ENCODE measurements at places on chromosomes 1 and 21.
A peak's percentile ranks its signal among the peaks of the same experiment; 100 is the strongest.

DNA sequence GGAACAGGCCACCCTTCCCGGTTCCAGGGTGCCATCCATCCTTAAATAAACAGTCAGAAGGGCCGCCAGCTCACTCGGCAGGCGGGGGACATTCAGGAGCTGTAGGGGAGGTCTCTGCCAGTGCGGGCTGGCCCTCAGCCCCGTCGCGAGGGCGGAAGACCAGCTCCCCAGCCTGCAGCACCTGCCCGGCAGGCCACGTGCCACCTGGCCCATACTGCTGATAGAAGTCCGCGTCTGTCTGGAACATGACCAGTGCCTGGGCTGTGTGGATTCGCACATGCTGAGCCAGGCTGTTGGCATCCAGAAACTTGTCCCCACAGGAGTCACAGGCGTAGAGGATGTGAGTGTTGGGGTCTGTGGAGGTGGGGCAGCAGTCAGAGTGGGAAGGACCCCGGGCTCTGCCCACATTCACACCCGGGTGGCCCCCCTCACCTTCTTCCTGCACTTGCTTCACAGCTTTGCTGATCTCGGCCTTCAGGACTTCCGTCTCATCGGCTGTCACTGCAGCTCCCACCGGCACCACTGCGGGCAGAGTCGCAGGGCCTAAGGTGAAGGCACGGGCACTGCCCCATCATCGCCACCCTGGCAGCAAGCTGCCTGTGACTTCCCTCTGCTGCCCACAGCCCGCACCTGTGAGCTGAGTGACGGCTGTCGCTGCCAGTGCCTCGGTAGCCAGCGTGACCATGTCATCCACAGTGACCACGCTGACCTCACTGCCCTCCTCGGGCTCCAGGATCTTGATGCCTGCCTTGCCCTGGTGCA, 33.8 kb downstream of the ZBTB17 start:
- no peak for DNase-seq

DNA sequence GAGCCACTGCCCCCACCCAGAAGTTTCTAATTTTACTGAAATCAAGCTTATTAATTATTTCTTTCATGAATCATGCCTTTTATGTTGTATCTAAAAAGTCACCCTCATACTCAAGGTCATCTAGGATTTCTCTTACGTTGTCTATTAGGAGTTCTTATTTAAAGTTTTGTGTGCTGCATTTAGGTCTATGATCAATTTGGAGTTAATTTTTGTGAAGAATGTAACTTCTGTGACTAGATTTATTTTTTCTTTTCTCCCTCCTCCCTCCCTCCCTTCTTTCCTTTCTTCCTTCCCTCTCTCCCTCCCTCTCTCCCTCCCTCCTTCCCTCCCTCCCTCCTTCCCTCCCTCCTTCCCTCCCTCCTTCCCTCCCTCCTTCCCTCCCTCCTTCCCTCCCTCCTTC, 317.6 kb downstream of the PLA2G4A start:
- no peak for DNase-seq

DNA sequence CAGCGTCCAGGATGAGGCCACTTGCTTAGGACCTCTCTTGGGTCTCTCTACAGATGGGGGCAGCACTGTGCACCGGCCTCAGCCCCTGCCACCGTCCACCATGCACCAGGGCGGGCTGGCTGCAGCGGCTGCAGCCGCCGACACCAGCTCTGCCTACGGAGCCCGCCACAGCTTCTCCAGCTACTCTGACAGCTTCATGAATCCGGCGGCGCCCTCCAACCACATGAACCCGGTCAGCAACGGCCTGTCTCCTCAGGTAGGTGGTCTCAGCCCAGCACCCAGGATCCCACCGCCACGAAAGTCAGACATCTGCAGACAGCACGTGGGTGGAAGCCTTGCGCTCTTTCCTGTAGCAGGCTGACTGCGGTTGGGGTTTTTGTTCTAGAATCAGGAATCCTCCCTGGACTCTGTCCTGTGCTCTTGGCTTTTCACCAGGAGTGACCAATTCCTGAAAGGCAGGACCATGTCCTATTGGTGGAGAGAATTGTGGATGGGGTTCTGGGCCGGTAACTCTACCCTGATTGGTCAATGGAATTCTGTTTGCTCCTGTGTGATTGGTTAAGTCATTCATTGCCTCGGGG, 72.5 kb downstream of the PAX7 start:
- no peak for DNase-seq

DNA sequence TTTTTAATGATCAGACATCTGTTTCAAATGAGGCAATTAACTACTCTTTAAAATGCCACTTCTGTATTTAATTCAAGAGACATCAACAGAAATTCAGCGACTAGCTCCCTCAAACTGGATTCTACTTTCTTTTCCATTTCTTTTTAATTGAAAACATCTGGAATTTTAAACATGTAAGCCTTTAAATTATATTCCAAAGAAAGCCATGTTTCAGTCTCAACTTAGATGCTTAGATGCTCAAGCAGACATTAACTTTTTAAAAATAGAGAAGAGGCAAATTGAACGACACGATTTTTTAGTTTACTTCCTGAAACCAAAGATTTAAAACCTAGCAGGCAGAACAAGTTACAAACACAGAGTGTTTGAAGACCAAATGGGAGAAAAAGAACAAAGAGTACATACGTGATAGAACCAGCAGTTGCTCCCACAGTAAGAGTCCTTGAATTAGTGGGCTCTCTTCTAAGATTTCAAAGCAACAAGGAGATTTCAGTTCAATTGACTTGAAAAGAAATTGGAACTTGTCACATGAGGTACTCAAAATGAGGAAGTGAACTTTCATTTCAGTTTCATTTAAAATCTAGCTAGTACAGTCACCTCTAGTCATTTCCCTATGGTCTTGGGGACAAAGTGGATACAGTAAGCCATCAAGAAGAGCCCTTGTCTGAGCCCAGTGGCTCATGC, at the start of gene CTSS:
CTSS (minus strand) TSS at position 483 of the 681 bp plus-strand sequence. CDS start 1,015 bp downstream, outside the sequence.
- no peak for DNase-seq

DNA sequence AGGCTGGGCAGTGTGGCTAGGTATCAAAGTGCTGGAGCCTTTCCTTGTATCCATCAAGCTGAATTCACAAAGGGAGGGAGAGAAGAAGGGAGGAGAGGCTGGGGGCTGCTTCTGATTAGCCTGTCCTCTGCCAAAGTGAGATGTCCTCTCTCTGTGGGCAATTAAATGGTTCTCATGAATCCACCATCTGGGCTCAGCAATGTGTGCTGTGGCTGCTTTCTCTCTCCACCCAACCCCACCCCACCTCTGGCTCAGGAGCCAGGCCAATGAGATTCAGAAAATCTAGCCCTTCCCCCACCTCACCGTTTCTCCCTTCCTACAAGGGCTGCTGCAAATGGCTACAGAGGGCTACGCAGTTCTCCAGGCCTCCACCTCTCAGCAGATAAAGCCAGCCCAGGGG, 154.6 kb downstream of the TENT5C start:
- DNase-seq = no peak

- DNase-seq = no peak
These were observed at the start of gene GBP7 for GRCh38 chr1:89175601-89176256. Gene GBP7 (minus strand): TSS chr1:89176003. CDS start chr1:89171935, 4,068 bp downstream.

GRCh38 chr1:225603538-225604354, 49.2 kb downstream of the ENAH start:
- DNase-seq = no peak

DNA sequence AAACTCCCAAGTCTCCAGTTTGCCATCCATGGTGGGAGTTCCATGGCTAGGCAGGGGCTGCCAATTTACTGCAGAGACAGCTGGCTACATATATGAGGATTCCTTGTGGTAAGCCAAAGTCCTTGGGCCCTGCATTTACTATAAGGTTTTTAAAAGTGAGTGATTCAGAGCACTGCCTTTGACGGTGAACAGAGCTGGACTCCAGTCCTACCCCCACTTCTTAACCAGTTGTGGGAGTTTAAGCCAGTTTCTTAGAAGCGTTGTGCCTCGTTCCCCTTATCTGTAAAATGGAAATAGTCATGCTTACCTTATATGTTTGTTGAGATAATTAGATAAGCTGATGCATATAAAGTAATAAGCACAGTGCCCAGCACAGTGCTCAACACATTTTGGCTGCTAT, 64.6 kb downstream of the LRIG2 start:
- no peak for DNase-seq

DNA sequence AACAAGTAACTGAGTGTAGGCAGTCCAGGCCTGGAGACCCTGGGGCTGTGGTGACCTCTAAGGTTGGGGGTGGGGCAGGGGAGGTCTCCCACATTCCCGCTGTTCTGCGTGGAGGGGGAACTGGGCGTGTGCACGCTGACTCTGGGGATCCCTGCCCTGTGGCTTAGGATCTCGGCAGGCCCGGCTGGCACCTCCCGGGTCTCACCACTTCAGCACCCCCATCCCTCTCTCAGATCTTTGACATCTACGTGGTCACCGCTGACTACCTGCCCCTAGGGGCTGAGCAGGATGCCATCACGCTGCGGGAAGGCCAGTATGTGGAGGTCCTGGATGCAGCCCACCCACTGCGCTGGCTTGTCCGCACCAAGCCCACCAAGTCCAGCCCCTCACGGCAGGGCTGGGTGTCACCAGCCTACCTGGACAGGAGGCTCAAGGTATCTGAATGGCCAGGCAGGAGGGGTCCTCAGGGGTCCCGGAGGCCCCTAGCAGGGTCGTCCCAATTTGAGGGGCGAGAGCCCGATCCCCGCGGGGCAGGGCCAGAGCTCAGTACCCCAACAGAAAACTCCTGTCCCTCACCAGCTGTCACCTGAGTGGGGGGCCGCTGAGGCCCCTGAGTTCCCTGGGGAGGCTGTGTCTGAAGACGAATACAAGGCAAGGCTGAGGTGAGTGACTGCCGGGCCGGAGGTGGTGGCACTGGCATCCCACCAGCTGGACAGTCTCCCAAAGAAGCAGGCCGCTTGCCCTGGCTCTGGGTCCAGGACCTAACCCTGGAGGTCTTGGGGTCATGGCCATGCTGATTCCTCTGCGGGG, 68.7 kb downstream of the TRIM11 start:
- DNase-seq = no peak

DNA sequence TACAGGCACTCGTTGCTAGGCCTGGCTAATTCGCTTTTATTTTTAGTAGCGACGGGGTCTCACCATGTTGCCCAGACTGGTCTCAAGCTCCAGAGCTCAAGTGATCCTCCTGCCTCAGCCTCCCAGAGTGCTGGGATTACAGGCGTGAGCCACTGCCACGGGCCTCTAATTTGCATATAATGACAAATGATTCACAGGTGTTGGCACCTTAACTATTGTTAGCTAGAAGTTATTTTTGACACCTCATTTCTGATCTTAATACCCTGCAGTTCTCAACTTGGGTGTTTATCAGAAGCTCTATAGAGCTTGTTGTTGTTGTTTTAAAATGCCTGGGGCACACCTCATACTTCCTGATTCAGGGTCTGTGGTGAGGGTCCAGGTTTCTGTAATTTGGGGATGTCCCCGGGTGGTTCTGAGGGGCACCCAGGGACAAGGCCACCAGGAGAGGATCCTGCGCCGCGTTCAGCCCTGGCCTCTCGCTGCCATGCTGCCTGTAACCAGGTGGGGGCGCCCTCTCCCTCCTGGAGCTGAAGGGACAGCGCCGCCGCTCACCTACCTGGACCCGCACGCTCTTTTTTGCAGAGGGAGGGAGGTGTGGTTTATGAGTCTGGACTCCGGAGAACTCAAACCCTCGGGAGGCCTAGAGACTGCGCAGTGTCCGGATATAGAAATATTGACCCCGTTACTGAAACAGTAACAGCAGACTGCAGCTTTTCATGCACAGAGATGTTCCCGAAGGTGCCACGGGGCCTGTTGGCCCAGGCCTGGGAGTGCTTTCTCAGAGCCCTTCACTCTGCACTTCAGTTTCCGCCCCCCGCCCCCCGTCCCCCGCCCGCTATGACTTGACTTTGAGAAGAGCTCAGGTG, 23.0 kb upstream of the NEK2 start:
- peak; percentile 68 for DNase-seq

- DNase-seq = peak; percentile 88
These were observed 4.7 kb downstream of the FOXO6 start for GRCh38 chr1:41365772-41366454.

DNA sequence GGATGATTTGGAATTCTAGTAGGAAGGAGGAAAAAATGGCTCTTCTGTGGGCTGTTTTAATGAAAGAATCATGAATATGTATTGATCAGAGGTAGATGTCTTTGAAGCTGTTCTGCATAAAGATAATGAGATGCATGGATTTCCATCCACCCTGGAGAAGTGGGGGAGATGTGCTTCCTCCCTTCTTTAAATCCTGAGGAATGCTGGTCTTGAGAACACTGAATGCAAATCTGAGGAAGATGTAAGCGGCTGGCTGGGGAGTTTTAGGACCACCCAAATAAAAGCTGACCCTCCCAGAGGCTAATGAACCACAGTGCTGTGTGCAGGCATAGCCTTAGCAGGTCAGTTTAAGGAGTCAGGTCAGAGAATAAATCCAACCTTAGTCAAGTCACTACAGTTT, 37.3 kb downstream of the ZMYND12 start:
- no peak for DNase-seq

DNA sequence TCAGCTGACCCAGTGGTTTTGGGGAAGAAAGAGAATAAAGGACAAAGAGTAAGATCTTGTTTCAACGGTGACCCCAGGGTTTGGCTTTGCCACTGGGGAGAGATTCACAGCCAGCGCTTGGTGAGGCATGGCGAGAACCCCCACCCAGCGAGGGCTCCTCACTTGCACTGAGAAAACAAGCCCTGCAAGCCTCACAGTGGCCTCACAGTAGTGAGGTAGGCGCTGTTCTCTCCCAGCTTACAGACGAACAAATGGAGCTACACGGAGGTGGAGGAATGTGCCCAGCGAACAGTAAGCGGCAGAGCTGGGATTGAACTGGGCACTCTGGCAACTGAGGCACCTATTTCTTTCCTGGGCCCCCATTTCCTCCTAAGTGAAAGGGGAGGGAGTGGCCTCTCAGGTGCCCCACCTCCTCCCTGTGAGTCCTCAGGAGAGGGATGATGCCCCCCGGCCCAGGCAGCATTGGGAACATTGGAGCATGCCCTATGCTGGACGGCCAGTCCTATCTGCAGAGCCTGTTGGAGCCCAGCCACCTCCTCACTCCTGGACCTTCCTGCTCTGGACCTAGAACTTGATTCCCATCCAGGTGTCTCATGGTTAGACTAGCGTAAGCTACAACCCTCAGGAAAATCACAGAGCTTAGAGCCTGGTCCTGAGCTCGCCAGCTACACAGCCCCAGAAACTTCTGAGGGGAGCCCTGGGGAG, 73.4 kb upstream of the EDN2 start:
- no peak for DNase-seq

DNA sequence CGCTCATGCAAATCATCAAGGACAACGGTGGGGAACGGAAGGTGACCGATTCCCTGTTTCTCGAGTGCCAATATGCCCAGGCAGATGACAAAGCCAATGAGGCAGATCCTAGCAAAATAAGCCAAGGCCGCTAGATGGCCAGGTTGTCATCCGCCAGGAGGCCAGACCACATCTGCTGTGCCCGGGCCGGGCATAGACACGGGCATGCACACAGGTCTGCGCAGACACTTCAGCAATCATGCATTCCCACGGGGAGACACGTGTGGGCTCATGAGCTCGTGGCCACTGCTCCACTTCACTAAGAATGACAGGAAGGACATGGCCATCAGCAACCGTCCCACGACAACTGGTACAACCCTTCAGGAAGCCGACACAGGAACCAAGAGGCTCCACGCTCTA, 23.4 kb downstream of the WDR4 start:
- no peak for DNase-seq

- no peak for DNase-seq
These were observed 86.0 kb downstream of the SYT2 start for GRCh38 chr1:202624088-202624780.

GRCh38 chr1:15137809-15138208, 15.7 kb upstream of the TMEM51 start:
- DNase-seq = no peak

GRCh38 chr1:21254335-21254951, 35.8 kb downstream of the ECE1 start:
- DNase-seq = no peak

GRCh38 chr1:197444755-197445154, 176.7 kb downstream of the CRB1 start:
- DNase-seq = no peak
